ENCODE measurements at places on chromosomes 11 and 22.

- DNase-seq, result no peak
These were observed 425.9 kb downstream of the OPCML start for GRCh38 chr11:133106417-133106816.

DNA sequence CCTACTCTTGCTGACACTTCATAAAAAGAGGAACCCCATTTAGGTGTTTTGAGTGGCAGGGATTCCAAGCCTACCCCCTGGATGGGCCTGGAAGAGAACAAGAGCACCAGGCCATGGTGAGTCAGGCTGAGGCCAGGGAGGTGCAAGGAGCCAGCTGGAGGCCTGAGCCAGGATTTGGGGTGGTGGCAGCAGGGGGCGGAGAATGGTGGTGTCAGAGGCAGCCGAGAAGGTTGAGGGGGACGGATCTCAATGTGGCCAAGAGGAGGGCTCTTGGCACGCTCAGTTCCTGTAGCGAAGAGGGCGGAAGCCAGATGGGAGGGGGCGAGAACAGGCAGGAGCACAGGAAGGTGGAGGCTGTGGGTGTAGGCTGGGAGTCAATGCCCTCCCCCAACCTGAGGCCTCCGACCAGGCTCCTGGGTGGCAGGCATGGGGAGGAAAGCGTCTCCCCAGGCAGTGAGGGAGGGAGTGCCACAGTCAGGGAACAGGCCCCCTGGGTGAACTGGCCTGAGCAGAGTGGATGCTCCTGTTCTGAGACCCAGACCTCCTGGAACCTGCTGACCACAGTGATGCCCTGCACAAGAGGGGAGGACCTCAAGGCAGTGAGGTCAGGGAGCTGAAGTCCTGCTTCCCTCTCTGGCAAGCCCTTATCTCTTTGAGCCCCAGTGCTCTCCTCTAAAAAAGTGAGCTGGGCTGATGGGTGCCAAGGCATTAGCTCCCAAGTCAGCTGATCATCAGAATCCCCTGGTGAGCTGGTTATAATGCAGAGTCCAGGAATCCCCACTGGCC, 13.9 kb downstream of the RTN4RL2 start:
- DNase-seq, result peak; percentile 27

DNA sequence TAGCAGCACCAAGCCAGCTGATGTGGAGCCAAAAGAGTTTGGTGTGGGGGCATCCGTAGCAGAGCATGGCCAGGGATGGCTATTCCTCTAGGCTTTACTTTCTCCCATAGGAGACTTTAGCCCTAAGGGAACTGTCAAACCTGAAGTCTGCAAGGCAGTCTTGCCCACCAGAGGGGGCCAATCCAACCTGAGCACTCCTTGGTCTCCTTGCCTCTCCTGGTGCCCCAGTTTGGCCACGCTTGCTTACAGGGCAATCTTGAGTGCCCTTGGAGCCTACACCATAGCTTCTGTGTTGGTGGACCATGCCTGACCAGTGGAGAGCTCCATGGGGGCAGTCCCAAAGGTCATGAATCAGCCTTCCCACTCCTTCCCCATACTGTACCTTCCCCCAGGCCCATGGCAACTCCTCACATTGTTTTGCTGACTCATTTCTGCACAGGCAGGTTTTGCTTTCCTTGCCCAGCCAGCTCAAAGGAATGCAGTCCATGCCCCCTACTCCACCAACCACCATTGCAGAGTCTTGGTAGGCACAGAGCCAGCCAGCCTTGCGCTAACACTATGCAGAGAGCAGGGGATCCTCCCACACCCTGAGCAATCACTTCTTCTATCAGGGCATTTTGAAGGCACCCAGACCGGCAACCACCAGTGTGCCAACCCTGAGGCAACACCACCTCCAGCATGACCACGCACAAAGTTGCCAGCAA, 1421.2 kb upstream of the RAG2 start:
- DNase-seq, result peak; percentile 9

DNA sequence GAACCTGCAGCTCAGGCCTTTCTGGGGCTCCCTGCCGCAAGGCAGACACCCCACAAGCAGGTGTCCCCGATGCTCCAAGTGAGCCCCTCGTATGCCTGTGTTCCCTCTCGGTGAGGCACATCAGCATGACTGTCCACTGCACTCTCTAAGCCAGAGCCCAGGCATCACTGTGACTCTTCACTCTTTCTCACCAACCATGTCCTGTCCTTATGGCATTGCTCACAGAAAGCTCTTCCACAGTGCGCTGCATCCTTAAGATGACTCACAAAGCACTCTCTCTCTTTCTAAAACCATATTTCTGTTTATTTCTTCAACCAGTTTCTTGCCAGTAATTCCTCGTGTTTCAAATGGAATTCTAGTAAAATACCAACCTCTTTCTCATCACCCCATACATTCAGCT, 18.1 kb downstream of the GAB4 start:
- no peak for DNase-seq

DNA sequence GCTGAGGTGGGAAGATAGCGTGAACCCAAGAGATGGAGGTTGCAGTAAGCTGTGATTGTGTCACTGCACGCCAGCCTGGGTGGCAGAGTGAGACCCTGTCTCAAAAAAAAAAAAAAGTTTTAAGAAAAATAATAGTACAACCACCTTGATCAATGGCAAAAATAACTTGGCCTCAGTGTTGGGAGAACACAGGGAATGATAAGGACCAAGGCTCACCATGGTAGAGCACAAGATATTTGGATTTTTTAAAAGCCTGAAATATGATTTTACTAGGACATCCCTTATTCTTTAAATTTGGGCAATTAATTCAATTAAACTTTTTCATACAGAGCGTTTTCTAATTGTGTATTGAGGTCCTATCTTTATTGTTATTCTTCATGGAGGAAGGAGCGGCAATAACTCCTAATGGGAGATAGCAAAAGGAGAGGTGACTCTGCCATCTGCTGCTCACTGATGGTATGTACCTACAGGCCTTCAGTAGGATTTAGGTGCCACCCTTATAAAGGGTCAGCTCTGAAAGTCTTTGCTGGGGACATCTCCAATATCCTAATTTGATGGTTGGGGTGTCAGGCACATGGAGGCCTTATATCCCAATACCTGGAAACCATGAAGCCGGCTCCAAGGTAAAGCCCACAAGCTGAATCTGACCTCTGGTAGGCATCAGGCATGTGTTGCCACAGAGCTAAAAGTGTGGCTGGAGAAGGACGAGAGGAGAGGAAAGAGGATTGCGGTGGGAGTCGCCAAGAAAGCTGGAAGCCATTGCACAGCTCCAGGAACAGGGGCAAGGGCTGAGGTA, 21.9 kb upstream of the POLD3 start:
- peak; percentile 77 for DNase-seq

- DNase-seq, result no peak
These were observed 70.7 kb upstream of the CCDC179 start for GRCh38 chr11:22930816-22931594.

- DNase-seq, result no peak
These were observed 2.0 kb upstream of the RELT start for GRCh38 chr11:73374151-73374550.

- DNase-seq, result no peak
These were observed 73.9 kb downstream of the SGSM3 start for GRCh38 chr22:40444178-40444831.

GRCh38 chr22:22818861-22819855, 68.5 kb upstream of the IGLL5 start:
- no peak for DNase-seq

DNA sequence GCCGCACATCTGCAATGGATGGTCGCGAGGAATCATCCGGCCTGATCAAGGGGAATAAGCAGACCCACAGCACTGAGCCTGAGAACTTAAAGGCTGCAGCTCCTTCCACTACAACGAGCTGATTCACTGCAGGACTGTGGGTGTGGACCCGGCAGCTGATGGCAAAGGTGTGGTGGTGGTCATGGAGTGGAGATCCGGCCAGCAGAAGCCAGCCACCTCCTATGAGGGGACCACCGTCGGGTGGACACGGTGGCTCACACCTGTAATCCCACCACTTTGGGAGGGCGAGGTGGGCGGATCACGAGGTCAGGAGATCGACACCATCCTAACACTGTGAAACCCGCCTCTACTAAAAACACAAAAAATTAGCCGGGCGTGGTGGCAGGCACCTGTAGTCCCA, 66.4 kb downstream of the DGCR2 start:
- DNase-seq, result no peak

GRCh38 chr11:96259134-96259830, 83.7 kb downstream of the MAML2 start:
- DNase-seq, result no peak

Data from NCI-H82 (cell line).